Stimulated activated CD8-positive, alpha-beta memory T cell treated with anti-CD3 and anti-CD28 coated beads, Interleukin-12 subunit alpha, Interleukin-12 subunit beta, amount 100 ng/mL, for 1 hour (primary cell): ENCODE measurements at places on chromosomes 5 and 9.

GRCh38 chr5:170145462-170145861 is 39.8 kb downstream of the FOXI1 start:
- DNase-seq = no peak

GRCh38 chr5:127072861-127073846 is at the start of gene C5orf63:
Gene C5orf63, minus strand, starts transcription at chr5:127073502. Its CDS starts 14,507 bp downstream, at chr5:127058995.
- peak; percentile 46 for DNase-seq

- DNase-seq = no peak
These were observed 67.6 kb upstream of the RASEF start for GRCh38 chr9:83130541-83130940.

GRCh38 chr5:14399054-14399692 is 182.4 kb upstream of the OTULINL start:
- no peak for DNase-seq

GRCh38 chr9:99594056-99594780 is 227.5 kb upstream of the NR4A3 start:
- no peak for DNase-seq

DNA sequence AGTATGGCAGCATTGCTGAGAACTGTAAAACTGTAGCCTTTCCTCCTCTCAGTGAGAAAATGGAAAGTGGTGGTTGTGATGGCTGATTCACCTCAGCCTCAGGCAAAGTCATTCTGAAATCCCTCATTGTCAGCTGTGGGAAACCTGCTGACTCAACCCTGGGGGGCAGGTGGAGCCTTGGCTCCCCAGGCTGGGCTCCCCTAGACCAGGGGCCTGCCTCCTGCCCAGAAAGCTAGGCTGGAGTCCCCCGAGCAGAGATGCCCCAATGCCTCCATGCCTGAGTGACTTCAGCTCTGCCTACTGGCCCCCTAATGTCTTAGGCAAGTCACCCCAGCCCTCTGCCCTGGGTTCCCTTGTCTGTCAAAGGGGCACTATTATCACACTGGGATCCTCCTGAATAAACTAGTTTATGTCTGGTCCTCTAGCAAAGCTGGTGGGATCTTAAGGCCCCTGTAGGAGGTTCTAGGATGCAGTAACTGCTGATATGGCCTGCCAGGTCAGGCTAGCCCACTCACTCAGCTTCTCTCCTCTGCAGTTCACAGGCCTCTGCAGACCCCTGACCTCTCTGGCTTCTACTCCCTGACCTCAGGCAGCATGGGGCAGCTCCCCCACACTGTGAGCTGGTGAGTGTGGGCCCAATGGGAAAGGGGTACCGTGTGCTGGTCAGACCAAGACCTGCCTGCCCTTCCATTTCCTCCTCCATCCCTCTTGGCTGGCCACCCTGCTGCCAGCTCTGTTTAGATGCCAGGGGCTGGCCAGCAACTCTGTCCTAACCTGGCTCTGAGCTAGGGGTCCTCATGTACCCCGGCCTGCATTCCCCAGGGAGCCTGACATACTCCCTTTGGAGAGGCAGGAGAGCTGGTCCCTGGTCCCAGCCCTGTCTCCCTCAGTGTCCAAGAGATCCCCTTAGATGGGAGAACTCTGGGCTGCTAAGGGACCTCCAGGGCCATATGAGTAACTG is 24.2 kb downstream of the TCF7 start:
- DNase-seq = no peak

- no peak for DNase-seq
These were observed 45.5 kb upstream of the ANKRD33B start for GRCh38 chr5:10518347-10518746.

GRCh38 chr9:101737705-101738565 is 512 bp downstream of the GRIN3A start:
- DNase-seq = no peak

DNA sequence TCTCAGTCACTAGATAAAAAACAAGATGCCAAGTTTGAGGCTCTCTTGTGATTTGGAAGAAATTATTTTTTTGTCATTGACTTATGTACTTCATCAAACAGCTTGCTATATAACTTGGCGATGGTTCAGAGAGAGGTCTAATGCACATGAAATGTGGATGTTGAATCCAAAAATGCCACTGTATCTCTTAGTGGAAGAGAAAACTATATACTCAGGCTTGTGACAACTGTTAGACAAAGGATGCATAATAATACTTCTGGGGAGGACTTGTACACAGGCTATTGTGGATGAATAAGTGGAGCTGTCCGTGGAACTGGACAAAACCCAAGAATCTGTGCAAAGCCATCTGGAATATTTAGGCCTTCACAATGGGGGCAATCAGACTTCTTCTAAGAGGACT is 162.9 kb upstream of the NMUR2 start:
- DNase-seq = no peak

DNA sequence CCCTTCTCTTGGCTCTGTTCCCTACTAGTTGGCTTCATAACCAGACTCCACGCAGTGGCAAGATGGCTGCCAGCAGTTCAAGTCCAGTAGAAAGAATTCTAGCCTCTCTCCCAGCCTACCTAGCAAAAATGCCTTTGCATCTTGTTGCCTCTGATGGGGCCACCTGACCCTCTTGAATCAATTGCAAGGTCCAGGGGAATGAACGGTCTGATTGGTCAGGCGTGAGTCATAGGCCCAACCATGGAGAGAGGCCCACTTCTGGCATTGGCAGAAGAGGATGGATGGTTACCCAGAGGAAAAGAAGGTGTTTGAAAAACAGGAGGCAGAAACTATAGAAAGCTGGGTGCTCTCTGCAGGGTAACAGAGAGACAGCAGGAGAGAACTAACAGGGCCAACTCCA is 622.6 kb downstream of the CCDC171 start:
- DNase-seq = no peak

- no peak for DNase-seq
These were observed 3.3 kb downstream of the STKLD1 start for GRCh38 chr9:133379153-133380086.

GRCh38 chr9:21709464-21710058 is 92.9 kb upstream of the MTAP start:
- DNase-seq = peak; percentile 52

GRCh38 chr9:78278177-78278777 is 18.6 kb upstream of the PSAT1 start:
- DNase-seq = no peak

GRCh38 chr5:163822548-163822947 is 317.1 kb downstream of the MAT2B start:
- DNase-seq = no peak

- DNase-seq = no peak
These were observed 67.8 kb downstream of the LHX2 start for GRCh38 chr9:124079176-124079925.

GRCh38 chr9:35962126-35962906 is 4.4 kb upstream of the OR2S2 start:
- DNase-seq = no peak

DNA sequence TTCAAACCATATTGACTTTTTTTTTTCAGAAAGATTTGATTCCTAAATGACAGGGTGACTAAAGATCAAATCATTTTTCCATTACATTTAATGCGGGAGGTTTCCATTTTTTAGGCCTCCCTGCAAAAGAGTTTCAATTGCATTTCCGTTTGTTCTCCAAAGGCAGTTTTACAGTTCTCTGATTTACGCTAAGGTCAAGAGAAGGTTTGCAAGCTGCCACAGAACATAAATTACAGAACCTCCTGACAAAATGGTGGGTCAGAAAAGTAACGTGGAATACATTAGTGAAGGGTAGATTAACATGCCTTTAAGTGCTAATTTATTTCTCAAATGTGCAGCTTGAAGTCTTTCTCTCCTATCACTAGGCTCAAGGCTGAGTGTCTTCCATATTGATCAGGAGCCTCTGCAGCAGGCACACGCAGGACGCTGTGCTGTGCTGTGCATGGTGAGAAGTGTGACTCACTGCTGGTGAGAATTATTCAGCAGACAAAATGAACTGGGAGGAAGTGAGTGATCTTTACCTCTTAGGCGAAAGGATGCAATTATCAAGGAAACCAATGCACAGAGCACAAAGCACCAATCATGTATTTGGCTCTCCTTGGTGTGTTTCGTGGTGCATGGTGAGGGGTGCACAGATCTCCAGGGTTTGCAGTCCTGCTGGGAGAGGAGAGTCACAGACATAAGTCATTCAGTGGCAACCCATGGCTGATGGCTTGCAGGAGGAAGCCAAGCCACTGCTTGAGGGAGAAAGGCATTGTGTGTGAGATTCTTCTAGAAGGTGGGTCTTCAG is 136.3 kb downstream of the TENT4A start:
- DNase-seq = no peak

GRCh38 chr9:70829591-70830265 is 291.7 kb downstream of the TRPM3 start:
- no peak for DNase-seq

GRCh38 chr9:19430201-19430760 is 21.5 kb downstream of the ACER2 start:
- no peak for DNase-seq

DNA sequence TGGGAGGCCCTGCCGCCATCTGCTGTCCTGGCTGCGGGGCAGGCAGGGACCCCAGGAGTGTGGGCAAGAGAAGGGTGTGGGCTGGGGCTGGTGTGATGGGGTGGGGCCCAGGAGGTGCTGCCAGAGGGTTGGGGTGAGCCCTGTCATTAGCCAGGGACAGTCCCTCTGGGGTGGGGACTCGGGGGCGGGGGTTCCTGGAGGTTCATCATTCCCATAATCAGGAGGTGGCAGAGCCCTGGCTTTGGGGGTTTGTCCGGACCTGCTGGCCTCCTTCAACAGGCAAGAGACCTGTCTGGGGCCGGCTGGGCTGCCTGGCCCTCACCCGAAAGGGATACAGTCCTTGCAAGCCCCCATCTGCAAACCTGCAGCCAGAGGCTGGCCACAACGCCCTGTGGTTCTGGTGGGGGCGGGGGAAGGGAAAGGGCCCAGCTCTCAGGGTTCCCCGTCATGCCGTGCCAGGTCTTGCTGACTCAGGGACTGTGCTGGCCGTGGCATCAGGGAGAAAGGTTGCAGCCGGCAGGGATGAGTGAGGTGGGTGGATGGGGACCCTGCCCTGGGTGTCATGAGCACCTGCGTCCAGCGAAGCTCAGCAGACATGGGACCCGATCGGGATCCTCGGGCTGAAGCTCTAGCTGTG is 65.2 kb downstream of the MRPL36 start:
- DNase-seq = no peak

- no peak for DNase-seq
These were observed 4.1 kb downstream of the FAM78A start for GRCh38 chr9:131272212-131272611.

DNA sequence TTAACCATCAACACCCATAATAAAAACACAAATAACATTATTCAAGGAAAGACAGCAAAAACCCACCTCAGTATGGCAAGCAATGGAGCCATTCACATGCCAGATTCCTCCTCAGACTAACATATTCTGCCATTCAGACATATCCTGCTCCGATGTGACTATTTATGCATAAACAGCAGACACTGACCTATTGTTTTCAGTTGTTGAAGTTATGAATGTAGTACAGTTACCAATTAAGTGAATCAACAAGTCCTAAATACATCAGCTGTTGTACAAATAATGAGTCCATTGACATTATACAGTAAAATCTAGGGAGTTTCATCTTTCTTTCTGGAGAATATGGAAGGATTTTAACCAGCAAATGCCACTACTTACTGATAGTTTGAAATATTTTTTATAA is 131.7 kb downstream of the DENND1A start:
- DNase-seq = no peak

- DNase-seq = no peak
These were observed 177.1 kb downstream of the GAPVD1 start for GRCh38 chr9:125438506-125439433.

- no peak for DNase-seq
These were observed 78.4 kb upstream of the HTR4 start for GRCh38 chr5:148732692-148733091.

GRCh38 chr9:114911167-114911821 is 19.1 kb downstream of the TNFSF8 start:
- DNase-seq = no peak

DNA sequence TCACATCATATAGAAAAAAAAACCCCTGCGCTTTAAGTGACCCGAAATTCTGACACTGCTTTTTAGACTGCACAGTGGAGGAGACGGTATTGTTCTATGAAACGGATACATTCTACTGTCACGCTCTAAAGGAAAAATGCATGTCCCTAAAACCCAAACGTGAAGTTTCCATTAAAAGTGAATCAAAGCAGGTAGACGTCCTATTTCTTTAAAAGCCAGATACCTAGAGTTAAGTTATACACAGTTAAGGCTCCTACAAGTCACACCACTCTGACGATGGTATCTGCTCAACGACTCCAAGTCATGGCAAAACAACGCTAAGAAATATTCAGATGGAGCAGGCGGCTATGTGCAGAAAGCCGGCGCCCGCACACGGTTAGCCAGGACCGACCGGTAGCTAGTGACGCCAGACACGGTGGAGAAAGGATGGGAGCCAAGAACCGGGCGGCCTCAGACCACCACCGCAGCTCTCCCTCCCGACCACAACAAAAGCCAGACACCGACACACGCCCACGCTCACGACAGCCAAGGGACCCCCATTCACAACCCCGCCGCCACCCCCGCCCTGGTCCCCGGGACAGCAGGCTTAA is 734 bp downstream of the SKP1 start:
- DNase-seq = peak; percentile 11

DNA sequence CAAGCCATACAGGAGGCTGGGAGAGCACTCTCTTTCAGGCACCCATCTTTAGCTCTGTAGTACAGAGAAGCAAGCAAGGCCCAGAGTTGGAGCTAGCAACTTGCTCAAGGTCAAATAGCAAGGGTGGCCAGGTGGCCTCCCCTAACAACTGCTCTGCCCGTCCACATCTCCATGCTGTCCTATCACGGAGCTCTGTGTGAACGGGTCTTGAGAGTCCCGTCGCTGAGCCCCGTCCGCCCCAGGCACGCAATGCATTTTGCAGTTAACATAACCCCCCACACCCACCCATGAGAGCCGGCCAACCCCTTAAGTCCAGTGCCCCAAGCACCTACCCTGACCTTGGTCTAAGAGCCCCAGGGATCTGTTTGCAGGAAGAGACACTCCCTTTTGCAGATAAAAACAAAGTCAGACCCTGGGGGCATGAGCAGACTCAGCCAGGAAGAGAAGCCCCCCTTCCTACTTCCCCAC is 1.5 kb downstream of the RNF44 start:
- DNase-seq = no peak

- DNase-seq = no peak
These were observed 2223.1 kb upstream of the C9orf72 start for GRCh38 chr9:29796291-29796952.

DNA sequence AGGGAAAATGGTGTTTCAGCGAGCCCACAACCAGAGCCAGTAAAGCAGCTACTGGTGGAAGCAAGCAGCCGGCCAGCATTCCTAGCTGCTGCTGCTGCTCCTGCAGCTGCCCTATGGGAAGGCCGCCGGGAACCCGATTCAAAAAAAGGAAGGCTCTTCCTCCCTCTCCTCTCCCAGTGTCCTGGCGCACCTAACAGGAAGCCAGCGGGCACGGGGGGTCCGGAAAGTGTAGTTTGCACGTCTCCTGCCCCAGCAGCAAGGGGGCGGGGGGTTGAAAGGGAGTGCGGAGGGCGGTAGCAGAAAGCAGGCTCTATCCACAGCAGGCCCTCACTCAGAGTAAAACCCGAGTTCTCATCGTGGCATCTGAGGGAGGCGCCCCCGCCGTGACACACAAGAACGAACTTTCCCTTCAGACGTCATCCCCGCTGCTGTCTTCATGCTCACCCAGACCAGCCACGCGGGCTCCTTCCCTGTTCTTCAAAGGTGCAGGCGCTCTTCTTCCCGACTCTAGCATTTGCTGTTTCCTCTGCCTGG is 16.5 kb downstream of the GRXCR2 start:
- no peak for DNase-seq
